ENCODE measurements at places on chromosomes 4 and X.

DNA sequence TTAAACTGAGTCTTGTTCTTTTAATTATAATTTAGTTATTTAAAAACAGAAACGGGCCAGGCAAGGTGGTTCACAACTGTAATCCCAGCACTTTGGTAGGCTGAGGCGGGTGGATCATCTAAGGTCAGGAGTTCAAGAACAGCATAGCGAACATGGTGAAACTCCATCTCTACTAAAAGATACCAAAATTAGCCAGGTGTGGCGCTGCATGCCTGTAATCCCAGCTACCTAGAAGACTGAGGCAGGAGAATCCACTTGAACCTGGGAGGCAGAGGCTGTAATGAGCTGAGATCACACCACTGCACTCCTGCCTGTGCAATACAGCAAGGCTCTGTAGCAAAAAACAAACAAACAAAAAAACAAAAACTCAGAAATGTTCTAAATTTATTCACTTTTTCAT, 852.9 kb downstream of the TECRL start:
- DNase-seq: no peak

- DNase-seq: no peak
These were observed 34.5 kb downstream of the GALNTL6 start for GRCh38 chr4:171847751-171848150.

DNA sequence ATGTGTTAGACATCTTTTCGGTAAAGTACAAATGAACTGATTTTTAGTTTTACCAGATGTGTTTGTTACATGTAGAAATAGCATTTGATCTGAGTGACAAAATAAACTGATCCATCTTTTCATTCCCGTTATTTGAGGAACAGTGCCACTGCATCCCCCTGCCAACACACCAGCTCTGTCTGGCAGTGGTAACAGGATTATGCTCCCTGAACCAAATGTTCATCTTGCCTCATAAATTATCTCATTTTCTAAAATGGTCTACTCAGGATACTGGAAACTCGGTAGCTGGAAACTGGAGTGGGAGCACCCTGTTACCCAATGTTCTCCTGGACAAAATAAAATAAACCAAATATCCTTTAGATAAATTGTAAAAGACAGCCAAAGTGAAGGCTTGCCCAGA, 171.6 kb downstream of the FAT4 start:
- no peak for DNase-seq

- DNase-seq: no peak
These were observed 240.0 kb downstream of the ARAP2 start for GRCh38 chr4:36004204-36004851.

- DNase-seq: no peak
These were observed 65.7 kb upstream of the ARHGAP24 start for GRCh38 chr4:85409251-85409650.
